ENCODE measurements at places on chromosomes 7 and 10.

GRCh38 chr7:134695321-134695860 is 48.7 kb downstream of the BPGM start:
- DNase-seq, result no peak

DNA sequence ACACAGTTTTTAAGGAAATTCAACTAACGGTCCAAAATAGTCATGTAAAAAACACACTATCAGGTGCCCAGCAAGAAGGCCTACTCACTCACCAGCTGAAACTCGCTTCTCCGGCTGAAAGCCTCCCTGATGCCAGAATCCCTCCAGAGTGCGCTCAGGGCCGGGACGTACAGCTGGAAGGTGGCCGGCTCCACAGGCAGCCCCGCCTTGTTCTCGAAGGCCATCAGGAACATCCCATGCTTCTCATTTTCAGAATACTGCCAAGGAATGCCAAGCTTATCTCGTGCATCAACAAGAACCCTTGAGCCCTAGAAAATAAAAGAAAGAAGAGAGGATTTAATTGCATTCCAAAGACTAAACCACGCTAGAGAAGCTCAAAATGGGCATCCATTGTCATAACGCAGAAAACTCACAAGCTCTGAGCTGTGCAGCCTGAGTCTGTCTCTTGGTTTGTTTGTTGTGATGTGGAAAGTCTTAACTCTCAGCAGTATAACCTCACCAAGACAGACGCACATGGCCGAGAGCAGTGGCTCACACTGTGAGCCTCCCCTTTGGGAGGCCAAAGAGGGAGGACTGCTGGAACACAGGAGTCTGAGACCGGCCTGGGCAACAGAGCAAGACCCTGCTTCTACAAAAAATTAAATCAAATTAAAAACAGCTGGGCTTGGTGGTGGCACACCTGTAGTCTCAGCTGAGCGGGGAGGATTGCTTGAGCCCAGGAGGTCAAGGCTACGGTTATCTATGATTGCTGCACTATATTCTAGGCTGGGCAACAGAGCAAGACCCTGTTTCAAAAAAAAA is 49.1 kb downstream of the GNA12 start:
- no peak for DNase-seq

DNA sequence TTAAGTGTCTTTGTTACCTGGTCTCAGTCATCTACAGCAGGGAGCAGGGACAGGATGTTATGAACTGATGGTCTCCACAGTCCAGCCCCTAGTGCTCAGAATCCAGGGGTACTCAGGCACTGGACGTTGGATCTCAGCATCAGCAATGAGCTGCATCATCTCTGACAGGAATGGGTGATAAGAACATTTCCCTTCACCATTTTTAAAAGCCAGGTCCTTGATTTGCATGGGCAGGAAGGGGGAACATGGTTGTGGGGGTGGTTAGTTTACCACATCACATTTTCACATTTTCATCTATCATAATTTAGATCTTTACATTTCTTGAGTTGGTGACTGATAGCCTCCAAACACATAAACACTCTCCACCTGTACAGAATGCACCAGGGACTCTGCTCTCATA is 427.8 kb upstream of the NPVF start:
- DNase-seq, result no peak

GRCh38 chr7:127715901-127716300 is 63.9 kb downstream of the SND1 start:
- no peak for DNase-seq

DNA sequence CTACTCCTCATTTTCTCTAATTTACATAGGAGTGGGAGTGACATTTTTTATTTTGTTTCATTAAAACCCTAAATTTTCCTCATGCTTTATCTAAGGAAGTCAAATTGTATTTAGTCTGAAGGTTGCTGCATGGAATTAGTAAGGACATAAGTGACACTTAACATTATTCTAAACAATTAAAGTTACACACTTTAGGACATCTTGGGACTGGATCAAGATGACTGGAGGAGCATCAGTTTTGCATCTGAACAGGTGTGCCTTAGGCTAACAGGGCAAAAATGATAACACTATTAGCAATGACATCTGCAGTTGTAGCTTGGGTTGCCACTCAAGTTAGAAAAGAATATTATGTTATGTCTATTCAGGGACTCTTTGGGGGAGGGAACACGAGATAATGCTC is 199.4 kb downstream of the HDAC9 start:
- DNase-seq, result no peak

DNA sequence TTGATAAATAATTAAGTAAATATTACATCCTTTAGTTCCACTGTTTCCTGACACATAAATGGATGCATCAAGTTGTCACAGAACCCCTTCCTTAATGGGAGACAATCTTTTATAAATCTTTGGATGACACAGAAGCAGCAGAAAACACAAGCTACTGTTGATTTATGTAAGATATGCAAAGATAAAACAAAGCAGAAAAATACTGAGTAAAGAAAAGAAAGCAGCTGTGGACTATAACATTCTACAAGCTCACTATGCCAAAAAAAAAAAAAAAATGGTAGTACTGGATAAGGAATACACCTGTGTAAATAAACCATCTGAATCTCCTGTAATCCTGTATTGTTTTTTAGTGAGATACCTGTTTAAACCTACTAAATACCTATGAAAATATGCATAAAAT is 92.0 kb upstream of the FAM180A start:
- DNase-seq, result no peak

GRCh38 chr7:91946549-91946948 is 5.9 kb downstream of the AKAP9 start:
- no peak for DNase-seq

GRCh38 chr7:16502303-16502702 is 24.3 kb upstream of the LRRC72 start:
- DNase-seq, result no peak

DNA sequence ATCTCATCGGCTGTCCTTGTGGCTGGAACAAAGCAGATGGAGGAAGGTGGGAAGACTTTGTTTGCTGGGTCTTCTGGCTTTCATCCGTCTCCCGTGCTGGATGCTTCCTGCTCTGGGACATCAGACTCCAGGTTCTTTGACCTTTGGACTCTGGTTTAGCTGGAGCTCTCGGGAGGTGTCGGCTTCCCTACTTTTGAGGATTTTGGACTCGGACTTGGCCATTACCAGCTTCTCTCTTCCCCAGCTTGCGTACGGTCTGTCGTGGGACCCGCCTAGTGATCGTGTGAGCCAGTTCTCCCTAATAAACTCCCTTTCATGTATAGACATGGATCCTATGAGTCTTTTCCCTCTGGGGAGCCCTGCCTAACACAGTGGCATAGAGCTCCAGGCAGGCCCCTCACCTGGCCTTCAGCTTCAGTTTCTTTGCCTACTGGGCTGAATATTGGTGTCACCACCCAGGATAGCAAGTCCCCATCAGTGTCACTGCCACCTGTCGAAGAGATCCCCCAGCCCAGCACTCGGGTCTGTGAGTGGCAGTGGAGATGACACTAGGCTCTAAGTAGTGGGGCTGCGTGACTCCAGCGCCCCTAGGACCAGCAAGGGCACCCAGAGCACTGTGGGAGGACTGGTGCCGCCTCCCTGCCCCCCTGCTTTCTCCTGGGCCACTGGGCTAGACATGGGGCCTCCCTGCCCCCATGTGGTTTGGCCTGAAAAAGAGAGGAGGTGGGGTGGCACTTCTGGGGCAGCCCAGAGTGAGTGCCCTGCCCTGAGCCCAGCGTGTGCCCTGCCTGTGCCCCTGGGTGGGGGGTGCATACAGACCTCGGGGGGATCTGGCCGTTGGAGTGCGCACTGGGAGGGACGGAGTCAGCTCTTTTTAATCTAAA is 135.6 kb downstream of the LHPP start:
- no peak for DNase-seq

GRCh38 chr7:1586827-1587705 is 17.2 kb upstream of the PSMG3 start:
- no peak for DNase-seq

DNA sequence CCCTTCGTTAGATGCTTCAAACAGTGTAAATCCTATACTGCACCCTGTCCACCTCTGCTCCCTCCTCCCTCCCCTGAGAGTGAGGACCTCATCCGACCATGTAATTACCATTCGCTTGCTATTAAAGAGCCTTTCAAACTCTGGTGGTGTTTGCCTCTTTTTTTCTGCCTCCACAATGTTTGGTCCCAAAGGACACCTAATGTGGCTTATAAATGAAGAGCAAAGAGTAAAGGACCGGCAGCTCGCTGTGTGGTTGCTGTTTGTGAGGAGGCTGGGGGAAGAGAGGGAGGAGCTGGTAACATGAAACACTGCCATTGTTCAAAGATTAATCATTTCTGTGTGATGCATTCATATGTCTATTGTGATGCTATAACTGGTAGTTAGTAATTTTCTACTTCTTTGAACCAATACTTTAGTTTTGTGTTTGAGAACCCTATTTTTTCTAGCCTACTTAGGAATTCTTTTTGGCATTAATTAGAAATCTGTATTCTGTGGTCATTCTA is 27.9 kb downstream of the MTURN start:
- no peak for DNase-seq

GRCh38 chr7:65238785-65239184 is 134.9 kb upstream of the ZNF92 start:
- DNase-seq, result no peak

DNA sequence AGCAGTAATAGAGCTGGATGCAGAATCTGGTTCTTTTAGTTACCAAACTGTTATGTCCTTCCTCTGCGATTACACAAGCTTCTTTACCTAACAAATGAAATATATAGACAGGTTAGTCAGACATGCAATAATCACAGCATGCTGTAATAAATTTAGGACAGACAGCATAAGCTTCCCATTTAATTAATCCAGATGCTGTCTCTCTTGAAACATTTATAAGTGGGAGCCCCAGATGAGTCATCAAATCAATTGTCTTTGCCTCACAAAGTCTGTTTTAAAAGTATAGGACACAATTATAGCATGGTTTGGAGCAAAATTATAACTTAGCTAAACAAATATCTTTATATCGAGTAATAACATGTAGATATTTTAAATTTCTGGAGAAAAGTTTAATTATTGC is 1.6 kb downstream of the CDNF start:
- no peak for DNase-seq

- DNase-seq, result no peak
Measured at GRCh38 chr7:72309476-72309875, 102.7 kb downstream of the CALN1 start.

GRCh38 chr10:8628351-8628750 is 573.9 kb downstream of the GATA3 start:
- no peak for DNase-seq

DNA sequence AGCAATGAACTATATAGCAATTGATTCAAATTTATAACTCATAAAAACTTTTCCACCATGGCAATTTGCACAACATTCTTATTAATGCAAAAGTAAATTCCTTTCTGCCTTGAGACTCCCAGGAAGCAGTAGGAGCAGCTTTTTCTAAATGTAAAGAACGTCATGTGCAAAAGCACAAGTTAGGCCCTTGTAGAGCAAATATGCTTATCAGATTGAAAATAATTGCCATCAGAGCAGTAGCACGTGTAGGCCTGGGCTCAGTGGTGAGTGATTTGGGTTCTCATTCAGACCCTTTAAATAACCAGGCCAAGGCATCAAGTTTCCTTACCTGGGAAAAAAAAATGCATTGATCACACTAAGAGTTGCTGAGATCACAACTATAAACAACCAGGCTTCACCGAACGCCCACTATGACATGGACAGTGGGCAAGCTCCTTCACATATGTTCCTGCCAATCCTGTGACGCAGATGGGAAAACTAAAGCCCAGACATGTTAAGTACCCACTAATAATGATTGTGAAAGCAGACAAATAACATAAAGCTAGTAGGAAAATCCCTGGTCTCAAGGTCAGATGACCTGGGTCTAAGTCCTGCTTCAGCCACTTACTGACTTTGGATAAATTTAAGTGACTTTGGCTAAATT is 22.1 kb upstream of the SAR1A start:
- no peak for DNase-seq

- DNase-seq, result no peak
Measured at GRCh38 chr10:14408139-14408538, 77.4 kb upstream of the FRMD4A start.

GRCh38 chr10:113111900-113112853 is 162.1 kb downstream of the TCF7L2 start:
- DNase-seq, result no peak

GRCh38 chr7:159093351-159093971 is 51.2 kb downstream of the VIPR2 start:
- DNase-seq, result no peak

DNA sequence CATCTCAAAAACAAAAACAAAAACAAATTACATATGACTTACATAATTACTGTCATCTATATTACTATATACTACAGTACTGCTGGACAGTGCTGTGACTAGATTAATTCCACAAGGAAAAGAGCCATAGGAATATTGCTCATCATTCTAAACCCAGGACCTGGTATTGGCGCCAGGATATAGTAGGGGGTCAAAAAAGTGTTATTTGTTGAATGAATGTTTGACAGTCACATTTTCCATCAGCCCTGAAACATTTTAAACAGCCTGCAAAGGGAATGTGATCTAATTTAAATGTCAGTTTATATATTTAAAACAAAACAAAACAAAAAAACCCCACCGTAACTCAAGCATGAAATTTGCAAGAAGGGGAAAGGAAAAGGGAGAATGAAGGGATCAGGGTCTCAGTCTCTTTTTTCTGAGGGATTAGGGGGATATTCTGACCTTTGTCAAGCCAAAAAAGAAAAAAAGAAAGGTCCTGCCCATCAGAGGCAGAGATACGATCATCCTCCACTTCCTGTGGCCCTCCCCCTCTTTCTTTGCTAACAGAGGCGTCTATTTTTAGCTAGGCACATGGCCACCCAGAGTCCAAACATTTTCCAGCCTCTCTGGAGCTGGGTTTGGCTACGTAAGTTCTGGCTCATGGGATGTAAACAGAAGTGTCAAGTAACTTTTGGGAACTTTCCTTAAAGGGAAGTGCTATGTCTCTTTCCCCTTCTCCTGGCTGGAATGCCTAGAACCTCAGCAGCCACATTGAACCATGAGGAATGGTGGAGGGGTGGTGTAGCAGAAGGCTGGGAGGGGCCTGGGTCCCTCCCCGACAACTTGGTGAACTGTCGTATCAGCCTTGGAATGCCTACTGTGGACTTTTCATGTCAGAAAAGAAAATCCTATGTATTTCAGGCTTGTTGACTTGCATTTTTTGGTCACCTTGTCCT is 44.6 kb upstream of the DLG5 start:
- no peak for DNase-seq
